ENCODE measurements at places on chromosomes 13 and 19.

DNA sequence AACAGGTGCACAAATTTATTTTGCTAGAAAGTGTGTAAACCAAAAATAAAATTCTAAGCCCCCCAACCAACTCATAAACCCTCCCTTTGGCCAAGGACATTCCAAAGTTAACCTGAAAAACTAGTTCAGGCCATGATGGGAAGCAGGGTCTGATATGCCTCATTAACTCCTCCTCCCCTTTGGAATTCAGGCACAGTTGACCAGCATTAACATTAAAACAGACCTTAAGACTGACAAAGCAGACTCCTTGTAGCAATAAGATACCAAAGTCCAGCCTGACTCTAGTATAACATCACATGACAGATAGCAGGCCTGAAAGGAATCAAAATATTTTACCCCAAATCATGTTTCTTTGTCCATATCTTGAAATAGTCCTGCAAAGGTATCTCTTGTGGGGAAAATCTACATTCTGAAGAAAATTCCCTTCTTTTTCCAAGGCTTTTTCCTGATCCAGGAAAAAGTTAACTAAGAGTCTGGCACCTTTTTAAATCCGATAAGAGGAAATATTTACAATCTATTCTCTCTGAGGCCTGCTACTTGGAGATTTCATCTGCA is 19.7 kb downstream of the NEK5 start:
- DNase-seq, result peak; percentile 35

DNA sequence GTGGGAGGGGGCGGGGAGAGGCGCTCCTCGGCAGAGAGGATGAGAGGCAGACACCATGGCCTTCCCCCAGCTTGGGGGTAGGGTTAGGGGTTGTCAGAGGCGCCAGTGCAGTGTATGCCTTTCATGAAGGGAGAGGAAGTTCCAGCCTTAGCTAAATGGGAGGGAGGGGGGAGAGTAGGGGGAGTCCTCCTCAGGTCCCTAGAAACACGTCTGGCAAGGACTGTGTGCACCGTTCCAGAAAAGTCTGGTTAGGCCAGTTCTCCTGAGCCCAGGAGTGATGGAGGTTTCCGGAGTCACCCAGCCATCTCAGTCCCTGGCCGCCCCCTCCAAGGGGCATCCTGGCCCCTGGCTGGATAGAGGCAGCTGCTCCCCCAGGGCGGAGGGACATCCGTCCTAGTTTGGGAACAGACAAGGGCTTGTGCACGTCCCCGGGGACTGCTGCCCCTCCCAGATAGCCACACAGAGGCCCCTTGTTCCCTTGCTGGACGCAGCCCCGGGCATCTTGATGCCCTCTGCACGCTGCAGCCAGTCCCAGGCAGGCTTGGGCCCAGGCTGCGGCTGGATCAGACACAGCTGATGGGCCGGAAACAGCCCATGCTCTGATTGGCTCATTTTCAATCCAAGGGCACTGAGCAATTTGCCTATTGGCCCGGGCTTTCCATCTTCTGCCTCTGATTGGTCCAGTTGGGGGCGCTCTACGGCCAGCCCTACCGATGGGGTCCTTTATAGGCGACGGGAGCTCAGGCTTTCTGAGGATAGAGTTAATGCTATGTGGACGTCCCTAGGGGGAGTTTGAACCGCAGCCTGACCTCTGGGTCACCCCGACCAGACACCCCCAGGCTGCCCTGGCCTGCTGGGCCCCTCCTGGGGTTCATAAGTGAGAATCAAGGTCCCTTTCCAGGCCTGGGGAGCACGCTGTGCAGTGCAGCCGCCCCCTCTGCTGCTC is 3.8 kb downstream of the S1PR2 start:
- DNase-seq, result no peak

GRCh38 chr13:43375797-43376465 is 352.5 kb downstream of the DNAJC15 start:
- DNase-seq, result no peak

GRCh38 chr13:85694992-85695391 is 104.2 kb downstream of the SLITRK6 start:
- DNase-seq, result no peak

DNA sequence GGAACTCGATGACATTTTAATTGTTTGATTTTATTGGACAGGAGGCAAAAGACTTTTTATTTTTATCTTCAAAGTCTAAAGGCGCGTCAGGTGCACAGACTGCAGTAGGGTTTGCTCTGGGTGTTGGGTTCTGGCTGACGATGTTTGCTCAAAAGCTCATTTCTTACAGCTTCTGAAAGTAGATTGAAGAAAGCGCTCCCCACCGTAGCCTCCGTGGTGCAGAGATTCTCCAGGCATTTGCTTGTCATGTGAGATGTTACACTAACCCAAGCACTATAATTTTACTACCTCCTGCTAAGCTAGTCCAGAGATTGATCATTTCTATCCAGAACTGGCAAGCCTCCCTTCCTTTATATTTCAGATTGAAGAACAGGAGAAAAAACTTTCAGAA is 14.5 kb upstream of the ATP11A start:
- DNase-seq, result no peak

DNA sequence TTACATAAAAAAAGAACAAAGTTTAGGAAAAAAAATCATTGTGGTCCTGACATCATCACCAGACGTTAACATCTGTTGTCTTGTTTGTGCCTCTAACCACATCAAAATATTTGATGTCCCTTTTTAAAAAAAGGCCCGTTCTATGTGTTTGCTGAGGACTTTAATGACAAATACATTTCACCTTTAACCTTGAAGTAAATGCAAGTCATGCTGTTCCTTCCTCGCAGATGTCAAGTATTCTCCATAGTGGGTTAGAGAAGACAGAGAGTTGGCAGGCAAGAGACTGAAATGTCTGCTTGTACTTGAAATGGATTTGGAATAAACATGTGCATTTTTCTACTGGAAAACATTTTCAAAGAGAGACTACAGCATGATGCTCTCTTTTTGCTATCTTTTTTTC is 134.9 kb downstream of the FGF9 start:
- DNase-seq, result no peak

DNA sequence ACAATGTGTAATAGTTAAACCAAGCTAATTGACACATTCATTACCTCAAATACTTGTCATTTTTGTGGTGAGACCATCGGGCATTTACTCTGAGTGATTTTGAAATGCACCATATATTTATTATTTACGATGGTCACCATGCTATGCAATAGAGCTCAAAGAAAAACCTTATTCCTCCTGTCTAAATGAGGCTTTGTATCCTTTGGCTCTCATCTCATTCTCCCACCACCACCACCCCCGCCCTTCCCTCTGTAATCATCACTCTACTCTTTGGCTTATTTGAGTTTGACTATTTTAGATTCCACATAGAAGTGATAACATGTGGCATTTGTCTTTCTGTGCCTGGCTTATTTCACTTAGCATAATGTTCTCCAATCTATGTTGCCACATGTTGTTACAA is 124.9 kb downstream of the CYSLTR2 start:
- DNase-seq, result no peak

GRCh38 chr13:20442798-20443381 is 82.8 kb downstream of the CRYL1 start:
- DNase-seq, result no peak

DNA sequence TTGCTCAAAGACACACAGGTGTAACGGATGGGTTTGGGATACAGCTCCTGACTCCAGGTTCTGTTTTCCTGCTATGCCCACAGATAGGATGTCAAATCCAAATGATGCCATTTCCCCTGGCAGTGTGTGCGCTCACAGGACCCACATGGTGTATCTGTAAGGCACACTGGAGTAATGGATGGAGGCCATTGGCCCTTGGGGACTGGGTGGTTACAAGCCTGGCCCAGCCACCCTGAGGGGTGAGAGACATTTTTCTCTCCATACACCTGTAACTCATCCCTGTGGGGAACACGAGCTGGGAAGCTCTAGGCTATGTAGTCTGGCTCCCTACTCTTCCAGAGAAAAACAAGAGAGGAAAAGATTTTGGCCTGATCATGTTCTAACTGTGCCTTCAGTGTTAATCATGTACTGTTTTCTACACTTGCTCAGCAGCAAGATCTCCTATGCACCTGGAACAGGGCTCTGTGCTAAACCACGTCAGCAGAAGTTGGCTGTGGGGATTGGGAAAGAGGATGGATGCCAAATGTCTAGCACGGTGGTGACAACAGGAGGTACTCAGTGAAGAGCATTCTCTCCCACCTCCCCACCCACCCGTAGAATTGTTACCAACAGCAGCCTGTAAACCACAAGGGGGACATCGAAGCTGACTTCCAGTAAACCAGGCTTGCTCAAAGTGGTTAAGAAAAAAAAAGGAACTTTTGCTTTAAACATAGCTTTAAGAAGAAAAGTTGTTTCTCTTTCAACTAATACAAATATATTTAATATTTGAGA is 237.0 kb downstream of the LACC1 start:
- no peak for DNase-seq

- no peak for DNase-seq
Measured at GRCh38 chr19:38538386-38538785, 79.4 kb downstream of the MAP4K1 start.

- DNase-seq, result peak; percentile 55
Measured at GRCh38 chr19:27774827-27775226, 1438.1 kb downstream of the UQCRFS1 start.

- peak; percentile 57 for DNase-seq
Measured at GRCh38 chr13:48156466-48156865, 61.6 kb upstream of the MED4 start.

- no peak for DNase-seq
Measured at GRCh38 chr13:101554420-101555125, 102.1 kb downstream of the ITGBL1 start.

DNA sequence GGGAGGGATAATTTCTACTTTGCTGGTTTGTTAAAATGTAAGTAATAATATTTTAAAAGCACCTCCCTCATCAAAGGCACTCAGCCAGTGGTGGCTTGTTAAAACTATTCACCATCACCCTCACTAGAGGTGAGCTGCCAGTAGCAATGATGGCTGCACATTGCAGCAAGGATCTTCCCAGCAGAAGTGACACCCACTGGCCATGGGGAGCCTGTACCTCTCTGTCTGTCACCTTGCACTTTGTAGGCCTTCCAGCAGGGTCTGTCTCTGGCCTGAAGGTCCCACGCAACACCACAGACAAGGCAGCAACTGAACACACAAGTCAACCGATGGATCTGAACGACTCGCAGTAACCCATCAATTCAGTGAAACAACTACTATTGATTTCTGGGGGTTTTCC is 47.3 kb upstream of the C13orf42 start:
- DNase-seq, result no peak

Data from HAP-1 (cell line).